Memory B cell (primary cell): ENCODE measurements at places on chromosomes 2 and 18.

DNA sequence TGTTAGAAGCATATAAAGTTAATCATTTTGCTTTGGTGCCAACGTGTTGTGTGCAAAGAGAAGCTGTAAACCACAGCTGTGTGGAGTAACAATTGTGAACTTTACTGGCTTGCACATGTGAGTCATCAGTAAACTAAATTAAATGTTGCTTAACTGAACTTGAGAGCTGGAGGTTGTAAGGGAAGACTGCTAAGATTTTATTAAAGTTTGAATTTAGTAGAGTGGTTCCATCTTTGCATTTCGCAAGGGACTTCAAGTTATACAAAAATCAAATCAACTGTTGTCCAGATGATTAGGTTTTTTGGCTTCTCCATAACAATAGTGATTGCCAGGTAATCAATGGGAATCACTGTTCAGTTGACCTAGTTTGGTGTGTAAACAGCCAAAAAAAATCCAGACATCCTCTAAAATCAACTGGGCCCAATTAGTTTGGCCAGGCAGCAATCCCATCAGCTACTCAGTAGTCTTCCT, 247.4 kb downstream of the MYO3B start:
- no peaks in the 10 kb centered on the region for H3K4me1 ChIP-seq
- H3K4me3 ChIP-seq, result no peak overlapping the region
- peaks cover 3% of the 10 kb centered on the region for H3K27me3 ChIP-seq
- DNase-seq, result no peak

DNA sequence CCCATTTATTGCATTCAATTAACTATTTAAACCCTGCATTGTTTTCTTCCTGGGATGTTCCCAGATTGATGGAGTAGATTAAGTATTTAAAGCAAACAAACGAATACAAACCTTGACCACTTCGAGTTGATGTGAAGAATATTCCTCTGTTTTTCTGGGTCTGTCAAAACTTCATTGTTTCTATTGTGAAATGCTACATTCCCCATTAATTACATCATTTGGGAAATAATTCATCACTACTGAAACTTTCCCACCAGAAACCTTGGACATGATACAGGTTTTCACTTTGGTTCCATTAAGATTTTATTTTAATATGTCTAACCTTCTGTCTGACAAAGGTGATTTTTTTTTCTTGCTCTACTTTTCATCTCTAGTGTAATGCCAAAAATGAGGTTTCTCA, 365.1 kb upstream of the ETAA1 start:
- H3K4me1 ChIP-seq, result no peaks in the 10 kb centered on the region
- H3K27ac ChIP-seq, result no peak overlapping the region
- no peak overlapping the region for H3K4me3 ChIP-seq
- H3K36me3 ChIP-seq, result no peaks in the 10 kb centered on the region

DNA sequence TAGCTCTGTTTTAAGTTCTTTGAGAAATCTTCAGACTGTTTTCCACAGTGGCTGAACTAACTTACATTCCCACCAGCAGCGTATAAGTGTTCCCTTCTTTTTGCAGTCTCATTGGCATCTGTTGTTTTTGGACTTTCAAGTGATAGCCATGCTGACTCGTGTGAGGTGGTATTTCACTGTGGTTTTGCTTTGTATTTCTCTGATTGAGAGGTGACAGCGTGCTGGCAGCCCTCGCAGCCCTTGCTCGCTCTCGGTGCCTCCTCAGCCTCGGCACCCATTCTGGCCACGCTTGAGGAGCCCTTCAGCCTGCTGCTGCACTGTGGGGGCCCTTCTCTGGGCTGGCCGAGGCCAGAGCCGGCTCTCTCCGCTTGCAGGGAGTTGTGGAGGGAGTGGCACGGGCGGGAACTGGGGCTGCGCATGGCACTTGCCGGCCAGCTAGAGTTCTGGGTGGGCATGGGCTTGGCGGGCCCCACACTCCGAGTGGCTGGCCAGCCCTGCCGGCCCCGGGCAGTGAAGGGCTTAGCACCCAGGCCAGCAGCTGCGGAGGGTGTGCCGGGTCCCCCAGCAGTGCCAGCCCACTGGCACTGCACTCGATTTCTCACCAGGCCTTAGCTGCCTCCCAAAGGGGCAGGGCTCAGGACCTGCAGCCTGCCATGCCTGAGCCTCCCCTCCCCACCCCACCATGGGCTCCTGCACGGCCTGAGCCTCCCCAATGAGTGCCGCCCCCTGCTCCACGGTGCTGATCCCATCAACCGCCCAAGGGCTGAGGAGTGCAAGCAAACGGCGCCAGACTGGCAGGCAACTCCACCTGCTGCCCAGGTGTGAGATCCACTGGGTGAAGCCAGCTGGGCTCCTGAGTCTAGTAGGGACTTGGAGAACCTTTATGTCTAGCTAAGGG, 151.8 kb downstream of the IRS1 start:
- no peak for DNase-seq
- H3K4me3 ChIP-seq, result no peak overlapping the region
- no peak overlapping the region for H3K27ac ChIP-seq
- no peaks in the 10 kb centered on the region for H3K4me1 ChIP-seq
- peaks cover 16% of the 10 kb centered on the region for H3K27me3 ChIP-seq
- peaks cover 2% of the 10 kb centered on the region for H3K36me3 ChIP-seq

DNA sequence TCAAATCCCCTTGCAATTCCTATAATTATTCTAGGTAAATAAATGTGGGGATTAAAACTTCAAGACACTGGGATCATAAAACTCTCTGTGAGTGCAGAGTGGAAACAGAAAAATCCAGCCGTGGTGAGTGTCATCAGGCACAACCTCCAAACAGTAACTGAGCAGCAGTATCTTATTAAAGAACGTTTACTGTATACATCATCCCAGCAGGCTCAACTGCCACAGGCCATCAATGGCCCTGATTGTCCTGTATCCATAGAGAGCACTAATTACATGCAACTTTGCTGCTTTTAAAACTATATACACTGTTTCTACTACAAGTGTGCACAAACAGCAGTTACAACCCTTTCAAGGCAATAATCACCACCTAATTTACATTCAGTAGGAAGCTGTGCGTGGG, 23.9 kb downstream of the GAREM1 start:
- no peaks in the 10 kb centered on the region for H3K36me3 ChIP-seq
- DNase-seq, result no peak
- H3K27ac ChIP-seq, result no peak overlapping the region
- H3K27me3 ChIP-seq, result peaks cover 2% of the 10 kb centered on the region
- H3K4me3 ChIP-seq, result no peak overlapping the region
